ENCODE measurements at places on chromosomes 11 and 22. TPM values are rescaled to one million over a fixed set of nuclear protein-coding genes. Genes with fewer than 3 reads are reported as not detected.

The RTN4RL2 gene
- total RNA-seq: 0.41 TPM

The DGCR6 gene
- 10.2 TPM for total RNA-seq

The OR51E2 gene
- under 0.01 TPM for total RNA-seq

The GLYATL2 gene
- total RNA-seq: 1.2 TPM

The OR52B2 gene
- total RNA-seq: not detected

The RAB36 gene
- total RNA-seq: 2.9 TPM

The MOV10L1 gene
- 3.3 TPM for total RNA-seq

The SLC22A9 gene
- total RNA-seq: not detected

The CNTN5 gene
- 17.9 TPM for total RNA-seq

The SMIM35 gene
- total RNA-seq: not detected

The UPB1 gene
- total RNA-seq: 0.41 TPM

The UCP3 gene
- 0.82 TPM for total RNA-seq

The FIBIN gene
- total RNA-seq: 6.5 TPM

The OR8D4 gene
- total RNA-seq: not detected

The SNX32 gene
- total RNA-seq: 6.1 TPM

The OR56A1 gene
- total RNA-seq: under 0.01 TPM

The TPH1 gene
- total RNA-seq: 0.41 TPM

The OR9G4 gene
- total RNA-seq: not detected

The GAL3ST3 gene
- 10.6 TPM for total RNA-seq

The RAG2 gene
- total RNA-seq: not detected

The OR51B5 gene
- 0.82 TPM for total RNA-seq

The IGLL1 gene
- not detected for total RNA-seq

The B4GALNT4 gene
- total RNA-seq: 88.9 TPM

The ANGPTL5 gene
- 0.41 TPM for total RNA-seq

The GGTLC3 gene
- not detected for total RNA-seq

The FOLH1 gene
- 4.9 TPM for total RNA-seq

The BRSK2 gene
- total RNA-seq: 35.9 TPM

The CKAP5 gene
- total RNA-seq: 196 TPM

The MUC5AC gene
- not detected for total RNA-seq

The TREH gene
- total RNA-seq: not detected

The RAC2 gene
- total RNA-seq: under 0.01 TPM

The P4HA3 gene
- total RNA-seq: 0.41 TPM

The HTR3B gene
- total RNA-seq: 0.41 TPM

The SAAL1 gene
- 29.3 TPM for total RNA-seq

The POU2AF1 gene
- not detected for total RNA-seq

The TST gene
- total RNA-seq: 4.9 TPM

The BDNF gene
- total RNA-seq: 12.6 TPM

The DCHS1 gene
- 38.3 TPM for total RNA-seq

The SLC35F2 gene
- 51.8 TPM for total RNA-seq
